ENCODE measurements at places on chromosomes 7 and 10. TPM values are rescaled to one million over a fixed set of nuclear protein-coding genes. Genes with fewer than 3 reads are reported as not detected.

MMRN2 gene
- total RNA-seq, result 465 TPM

CLDN12 gene
- 18.2 TPM for total RNA-seq

DDIT4 gene
- 173 TPM for total RNA-seq

TMEM184A gene
- 0.05 TPM for total RNA-seq

NEURL1 gene
- not detected for total RNA-seq

LYZL2 gene
- not detected for total RNA-seq

LRRD1 gene
- under 0.01 TPM for total RNA-seq

IKZF1 gene
- 0.17 TPM for total RNA-seq

RNF148 gene
- total RNA-seq, result 2.6 TPM

SLC35G1 gene
- total RNA-seq, result 4.6 TPM

FKBP6 gene
- not detected for total RNA-seq

C10orf62 gene
- total RNA-seq, result 0.34 TPM

PPP1R9A gene
- total RNA-seq, result 19.2 TPM

ERVW-1 gene
- not detected for total RNA-seq

CTAGE4 gene
- not detected for total RNA-seq

CAV1 gene
- total RNA-seq, result 1,771 TPM

LEP gene
- not detected for total RNA-seq

AGAP3 gene
- 142 TPM for total RNA-seq

FOXI2 gene
- total RNA-seq, result not detected

TET1 gene
- 1.2 TPM for total RNA-seq

ITGA8 gene
- 0.23 TPM for total RNA-seq

UPK3BL1 gene
- total RNA-seq, result 12.6 TPM

OR2F2 gene
- total RNA-seq, result not detected

SAMD8 gene
- total RNA-seq, result 36.9 TPM

BTBD16 gene
- not detected for total RNA-seq

TMEM236 gene
- total RNA-seq, result 0.17 TPM

Measured in dermis blood vessel endothelial cell (primary cell).